ENCODE measurements at places on chromosomes 7 and 10.

DNA sequence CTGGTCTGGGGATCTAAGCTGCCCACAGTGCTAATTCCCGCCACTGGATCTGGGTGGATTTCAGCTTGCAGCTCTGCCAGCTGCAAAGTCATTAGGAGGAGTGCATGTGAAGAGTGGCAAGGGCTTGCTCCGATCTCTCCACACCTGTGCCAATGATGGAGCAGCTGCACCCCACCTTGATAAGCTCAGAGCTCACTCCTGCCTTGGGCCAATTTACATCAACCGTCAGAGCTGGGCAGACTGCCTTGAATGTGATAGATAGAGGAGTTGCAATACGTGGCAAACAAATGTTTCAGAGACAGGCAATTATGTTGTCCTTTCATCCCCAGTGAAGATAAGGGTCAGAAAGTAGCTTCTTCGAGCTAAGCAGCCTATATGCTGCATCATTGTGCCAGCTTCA, 379.9 kb downstream of the SH2D4B start:
- no peak for DNase-seq

GRCh38 chr7:121748546-121748945, 124.4 kb upstream of the PTPRZ1 start:
- DNase-seq = no peak

- no peak for DNase-seq
Observed at GRCh38 chr7:118327174-118327573, 102.7 kb downstream of the ANKRD7 start.

DNA sequence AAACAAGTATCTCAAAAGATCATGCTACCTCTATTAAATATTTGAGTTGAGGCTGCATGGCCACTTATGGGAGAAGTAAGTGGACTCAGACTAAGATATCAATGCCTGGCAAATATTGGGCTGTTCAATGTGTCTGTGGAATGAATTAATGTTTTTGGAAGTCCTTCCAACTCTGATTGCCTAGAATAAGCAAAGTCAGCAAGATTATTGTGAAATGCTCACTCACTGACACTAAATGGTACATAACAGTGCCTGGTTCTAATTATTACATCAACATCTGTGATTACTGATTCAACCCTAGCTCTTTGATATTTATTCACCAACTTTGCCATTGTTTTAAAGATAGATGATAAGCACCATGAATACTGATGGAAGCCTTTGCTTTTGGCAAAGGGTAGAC, 45.5 kb upstream of the HDAC9 start:
- DNase-seq = no peak

GRCh38 chr10:4649471-4649870, 176.5 kb upstream of the AKR1E2 start:
- no peak for DNase-seq

GRCh38 chr10:128300290-128300824, 174.1 kb upstream of the MKI67 start:
- no peak for DNase-seq

DNA sequence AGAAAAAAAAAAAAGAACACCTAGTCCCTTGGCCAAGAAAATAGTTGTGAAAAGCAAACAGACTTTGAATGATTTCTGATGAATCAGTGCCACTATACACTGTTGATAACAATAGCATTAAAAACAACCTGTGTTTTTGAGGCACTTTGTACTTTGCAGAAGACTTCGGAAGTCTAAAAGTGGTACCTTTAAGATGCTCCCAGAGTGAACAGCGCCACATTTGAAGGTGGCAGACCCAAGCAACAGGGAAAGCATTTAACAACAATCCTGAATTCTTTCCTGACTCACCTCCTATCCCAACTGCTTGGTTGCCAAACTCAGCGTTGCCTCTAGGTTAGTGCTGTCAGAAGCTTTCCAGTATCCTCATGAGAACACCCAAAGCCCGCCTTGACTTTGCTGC, 102.5 kb upstream of the CCDC6 start:
- DNase-seq = no peak

GRCh38 chr10:92886334-92886961, 38.1 kb downstream of the EXOC6 start:
- DNase-seq = no peak

- DNase-seq = no peak
Observed at GRCh38 chr10:6009150-6009549, 31.8 kb upstream of the IL15RA start.
